Activated T-helper 1 cell treated with anti-CD3 and anti-CD28 coated beads, Interleukin-2, amount 50 U/mL, for 16 hours (primary cell): ENCODE measurements at places on chromosomes 7 and 10.

DNA sequence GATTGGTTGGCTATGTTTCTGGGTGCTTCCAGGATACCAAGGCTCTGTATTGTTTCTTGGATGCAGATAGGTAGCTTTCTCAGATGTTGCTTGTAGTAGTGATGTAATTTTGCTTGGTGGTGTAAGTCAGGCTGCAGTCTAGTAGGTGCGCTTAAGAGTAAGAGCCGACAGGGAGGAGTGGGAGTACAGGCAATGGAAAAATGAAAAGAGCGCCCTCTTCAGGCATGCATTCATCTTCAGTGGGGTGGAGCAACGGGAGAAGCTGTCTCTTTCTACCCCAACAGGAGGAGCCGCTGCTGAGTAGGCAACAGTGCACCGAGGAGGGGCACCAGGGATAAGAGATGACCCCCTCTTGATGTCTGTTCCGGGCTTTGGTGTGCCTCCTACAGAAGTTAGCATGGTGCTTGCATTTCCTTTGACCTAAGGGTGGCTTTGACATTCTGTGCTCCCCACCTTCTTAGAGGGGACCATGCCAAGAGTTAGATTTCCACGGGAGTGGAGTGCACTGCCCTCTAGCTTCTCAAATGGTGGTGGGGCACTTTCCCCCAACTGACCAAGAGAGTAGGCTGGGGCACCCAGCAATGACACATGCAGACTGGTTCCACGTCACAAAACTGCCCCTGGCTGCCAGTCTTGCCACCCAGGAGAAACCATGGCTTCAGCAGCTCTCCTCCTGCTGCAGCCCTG is 56.1 kb downstream of the ZNF783 start:
- no peak for DNase-seq

GRCh38 chr10:49650724-49651034 is 28.8 kb upstream of the C10orf53 start:
- no peak for DNase-seq

GRCh38 chr7:12067156-12067831 is 143.8 kb upstream of the TMEM106B start:
- DNase-seq: peak; percentile 27

GRCh38 chr7:141708351-141708750 is at the start of gene WEE2:
TSS of gene WEE2 (plus strand) at chr7:141708353. CDS start at chr7:141708759, 406 bp downstream.
- DNase-seq: no peak

GRCh38 chr7:157871681-157872080 is 534.9 kb downstream of the DNAJB6 start:
- DNase-seq: no peak

- DNase-seq: no peak
These were observed 10.3 kb upstream of the VIM start for GRCh38 chr10:17217631-17218232.

DNA sequence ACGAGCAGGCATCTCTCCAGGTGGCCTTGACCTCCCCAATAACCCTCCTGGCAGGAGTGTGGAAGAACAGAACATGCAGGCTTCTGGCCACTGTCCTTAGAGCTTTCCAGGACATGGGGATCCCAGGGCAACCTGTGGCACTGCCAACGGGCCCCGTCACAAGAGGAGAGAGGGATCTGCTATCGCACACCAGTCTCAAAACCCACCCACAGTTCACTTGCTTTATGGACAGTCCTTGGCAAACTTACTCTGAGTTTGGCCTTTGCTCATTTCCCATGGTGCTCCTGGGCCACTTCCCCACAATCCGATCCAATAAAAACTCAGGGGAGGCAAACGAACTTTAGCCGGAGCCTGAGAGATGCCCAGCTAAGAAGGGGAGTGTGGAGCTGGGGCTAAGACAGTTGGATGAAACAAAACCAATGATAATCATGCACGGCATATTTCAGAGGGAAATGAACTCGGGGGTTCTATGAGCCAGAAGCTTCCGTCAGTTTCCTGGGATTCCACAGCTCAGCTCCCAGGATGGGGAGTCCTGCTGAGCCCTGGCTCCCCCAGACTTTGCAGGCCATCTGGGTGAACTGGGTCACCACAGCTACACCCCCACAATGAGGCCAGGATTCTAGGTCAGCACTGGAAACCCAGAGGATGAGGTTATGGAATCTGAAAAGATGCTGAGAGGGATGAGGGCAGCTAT is 158.4 kb downstream of the NEURL1 start:
- no peak for DNase-seq
